AG10803 (cell line): ENCODE measurements at places on chromosomes 12 and 14.

DNA sequence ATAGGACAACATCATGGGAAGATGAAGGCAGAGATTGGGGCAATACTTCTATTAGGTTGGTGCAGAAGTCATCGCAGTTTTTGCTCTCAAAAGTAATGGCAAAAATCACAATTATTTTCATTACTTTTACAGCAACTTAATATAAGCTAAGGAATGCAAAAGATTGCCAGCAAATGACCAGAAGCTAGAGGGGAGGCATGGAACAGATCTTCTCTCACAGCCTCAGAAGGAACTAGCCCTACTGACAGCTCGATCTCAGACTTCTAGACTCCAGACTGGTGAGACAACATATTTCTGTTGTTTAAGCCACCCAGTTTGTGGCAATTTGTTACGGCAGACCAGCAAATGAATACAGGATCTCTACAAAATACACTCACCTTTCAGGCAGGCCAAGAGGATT lies 348.5 kb upstream of the TBX3 start:
- DNase-seq = no peak

GRCh38 chr12:108302403-108303311 lies 36.5 kb downstream of the CMKLR1 start:
- DNase-seq = peak; percentile 76

DNA sequence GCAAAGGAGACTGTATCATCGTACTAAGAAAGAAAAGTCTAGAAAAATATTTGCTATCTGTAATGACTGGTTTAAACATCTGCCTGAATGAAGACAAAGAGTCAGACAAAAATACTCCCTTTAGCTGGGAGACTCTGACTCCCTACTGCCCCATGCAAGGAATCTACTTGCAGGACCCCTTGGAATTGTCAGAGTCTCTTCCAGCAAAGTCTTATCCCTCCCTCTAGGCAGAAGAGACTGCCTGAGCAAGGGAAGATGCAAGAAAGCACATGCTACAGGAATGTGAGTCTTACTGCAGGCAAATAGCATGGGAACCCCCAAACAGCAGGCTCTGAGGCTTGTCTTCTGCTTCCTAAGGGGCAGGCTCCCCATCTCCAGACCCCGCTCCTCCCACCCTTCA lies 154.0 kb downstream of the KCNA5 start:
- no peak for DNase-seq

DNA sequence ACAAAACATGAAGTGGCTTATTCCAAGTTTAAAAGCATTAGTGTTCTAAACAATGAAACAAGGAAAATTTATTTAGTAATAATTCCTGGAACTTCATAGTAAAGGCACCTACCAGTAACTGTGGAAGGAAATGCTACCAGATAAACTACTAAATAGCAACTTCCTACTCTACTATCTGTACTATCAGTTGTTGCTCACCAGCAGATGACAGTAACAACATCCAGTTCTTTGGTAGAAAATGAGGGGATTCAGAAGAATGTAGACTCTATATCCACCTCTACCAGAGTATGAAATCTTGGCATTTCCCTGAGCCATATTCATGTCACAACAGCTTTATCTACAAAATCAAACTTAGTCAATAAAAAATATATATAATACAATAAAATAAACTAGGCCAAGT lies 3.1 kb downstream of the ENTPD5 start:
- no peak for DNase-seq
